Cardiac fibroblast (primary cell): ENCODE measurements at places on chromosomes 11 and 22.

GRCh38 chr11:35293699-35294098, 125.7 kb downstream of the SLC1A2 start:
- no peak for DNase-seq

GRCh38 chr22:32380991-32381390, 23.3 kb downstream of the RFPL3 start:
- DNase-seq, result no peak

DNA sequence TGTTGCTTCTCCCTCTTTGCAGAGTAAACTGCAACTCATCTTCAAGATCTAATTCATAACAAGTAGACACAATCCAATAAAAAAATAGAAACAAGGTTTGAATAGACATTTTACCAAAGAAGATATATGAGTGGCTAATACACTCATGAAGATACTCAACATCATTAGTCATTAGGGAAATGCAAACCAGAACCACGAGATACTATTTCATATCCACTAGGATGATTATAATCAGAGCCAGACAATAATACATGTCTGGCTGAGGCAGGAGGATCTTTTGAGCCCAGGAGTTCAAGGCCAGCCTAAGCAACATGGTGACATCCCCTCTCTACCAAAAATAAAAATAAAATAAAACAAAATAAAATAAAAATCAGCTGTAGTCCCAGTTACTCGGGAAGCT, 85.0 kb downstream of the ATG16L2 start:
- no peak for DNase-seq

GRCh38 chr22:19579880-19580279, 55.7 kb upstream of the CLDN5 start:
- peak; percentile 36 for DNase-seq

GRCh38 chr22:45804986-45805325, 133.3 kb downstream of the ATXN10 start:
- DNase-seq, result peak; percentile 98

- DNase-seq, result peak; percentile 6
Observed at GRCh38 chr11:105609341-105609781, 512 bp upstream of the GRIA4 start.

DNA sequence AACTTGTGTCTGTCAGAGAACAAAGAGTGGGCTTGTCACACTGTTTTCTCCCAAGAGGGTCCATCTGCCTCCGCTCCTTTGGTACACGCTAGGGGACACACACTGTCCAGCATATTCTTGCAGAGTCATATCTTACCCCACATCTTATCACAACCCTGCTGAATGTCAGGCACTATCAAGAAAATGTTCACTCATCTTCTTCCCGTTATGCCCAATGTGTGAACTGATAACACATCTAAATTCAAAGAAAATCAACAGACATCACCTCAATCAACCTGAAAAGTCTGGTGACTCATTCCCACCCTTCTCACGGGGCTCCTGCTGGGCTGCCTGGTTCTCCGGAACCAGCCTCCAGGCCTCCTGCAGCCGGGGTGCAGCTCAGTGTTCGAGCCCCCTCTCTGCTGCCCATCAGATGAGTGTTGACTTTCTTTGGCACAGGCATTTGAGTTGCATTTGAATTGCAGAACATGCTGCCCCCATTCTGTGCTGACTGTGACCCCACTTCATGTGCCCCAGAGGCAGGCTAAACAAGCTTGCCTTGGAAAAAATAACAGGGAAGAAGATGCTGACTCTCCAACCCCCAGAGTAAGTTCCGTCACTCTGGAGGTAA, 19.4 kb downstream of the GRAP2 start:
- DNase-seq, result no peak

- DNase-seq, result no peak
Observed at GRCh38 chr11:71188073-71188472, 64.3 kb downstream of the SHANK2 start.

DNA sequence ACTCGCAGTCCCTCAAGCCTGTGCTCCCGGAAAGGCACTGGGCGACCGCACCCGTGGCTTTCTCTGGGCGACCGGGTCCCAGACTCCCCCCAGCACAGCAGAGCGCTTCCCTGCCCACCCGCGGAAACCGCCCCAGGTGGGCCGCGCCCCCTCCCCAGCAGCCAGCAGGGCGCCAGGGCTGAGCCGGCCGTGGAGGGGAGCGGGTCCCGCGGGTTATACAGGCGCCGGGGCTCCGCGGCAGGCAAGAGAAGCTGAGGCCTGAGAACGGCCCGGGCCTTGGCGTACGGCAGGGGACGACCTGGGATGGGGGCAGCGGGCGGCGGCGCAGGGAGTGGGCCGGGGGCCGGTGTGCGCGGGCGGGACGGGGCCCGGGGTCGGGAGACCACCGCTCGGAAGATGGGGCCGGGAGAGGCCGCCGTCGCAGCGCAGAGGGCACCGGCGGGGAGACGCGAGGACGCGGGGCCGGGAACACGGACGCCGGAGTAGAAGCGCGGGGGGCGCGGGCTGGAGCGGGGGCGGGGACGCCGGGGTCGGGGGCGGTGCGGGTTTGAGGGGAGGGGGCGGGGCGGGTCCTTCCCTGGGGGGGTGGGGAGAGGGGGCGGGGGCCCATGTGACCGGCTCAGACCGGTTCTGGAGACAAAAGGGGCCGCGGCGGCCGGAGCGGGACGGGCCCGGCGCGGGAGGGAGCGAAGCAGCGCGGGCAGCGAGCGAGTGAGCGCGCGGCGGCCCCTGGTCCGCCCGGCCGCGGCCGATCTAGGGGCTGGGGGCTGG, at the start of gene MDK:
TSS of gene MDK (plus strand) at position 622 of the 771 bp plus-strand sequence. CDS start 389 bp downstream, outside the sequence.
- DNase-seq, result no peak

DNA sequence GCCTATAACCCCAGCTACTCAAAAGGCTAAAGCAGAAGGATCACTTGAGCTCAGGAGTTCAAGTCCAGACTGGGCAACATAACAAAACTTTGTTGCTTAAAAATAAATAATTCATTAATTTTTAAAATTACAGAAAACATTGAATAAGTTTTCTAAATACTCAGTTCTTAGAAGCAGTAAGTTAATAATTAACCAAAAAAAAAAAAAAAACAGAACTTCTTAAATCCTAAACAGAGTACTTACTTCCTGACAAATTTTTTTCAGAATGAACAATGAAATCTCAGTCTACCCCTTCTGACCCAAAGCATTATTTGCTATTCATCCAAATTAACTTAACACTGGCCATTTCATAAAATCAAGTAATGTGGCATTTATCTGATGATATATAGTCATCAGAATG, 65.4 kb upstream of the ARHGAP32 start:
- DNase-seq, result no peak

DNA sequence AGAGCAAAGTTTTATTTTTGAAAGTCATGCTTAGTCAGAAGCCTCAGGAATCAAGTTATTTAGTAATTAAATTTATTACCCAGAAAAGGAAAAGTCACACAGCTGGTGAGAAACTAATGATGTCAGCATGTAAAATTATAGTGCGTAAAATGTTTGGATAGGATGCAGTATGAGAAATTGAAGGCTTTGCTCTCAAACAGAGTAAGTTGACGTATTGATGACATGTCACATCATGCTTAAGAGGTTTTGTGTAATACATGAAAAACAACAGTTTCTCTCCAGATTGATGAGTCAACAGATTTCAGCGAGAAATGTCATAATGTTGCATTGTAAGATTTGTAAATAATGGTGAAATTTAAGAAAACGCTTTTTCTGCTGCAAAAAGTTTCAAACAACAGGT, 769.8 kb downstream of the METTL15 start:
- DNase-seq, result peak; percentile 2
